Astrocyte (in vitro differentiated cells and primary cell): ENCODE measurements at places on chromosomes 13 and 19.

DNA sequence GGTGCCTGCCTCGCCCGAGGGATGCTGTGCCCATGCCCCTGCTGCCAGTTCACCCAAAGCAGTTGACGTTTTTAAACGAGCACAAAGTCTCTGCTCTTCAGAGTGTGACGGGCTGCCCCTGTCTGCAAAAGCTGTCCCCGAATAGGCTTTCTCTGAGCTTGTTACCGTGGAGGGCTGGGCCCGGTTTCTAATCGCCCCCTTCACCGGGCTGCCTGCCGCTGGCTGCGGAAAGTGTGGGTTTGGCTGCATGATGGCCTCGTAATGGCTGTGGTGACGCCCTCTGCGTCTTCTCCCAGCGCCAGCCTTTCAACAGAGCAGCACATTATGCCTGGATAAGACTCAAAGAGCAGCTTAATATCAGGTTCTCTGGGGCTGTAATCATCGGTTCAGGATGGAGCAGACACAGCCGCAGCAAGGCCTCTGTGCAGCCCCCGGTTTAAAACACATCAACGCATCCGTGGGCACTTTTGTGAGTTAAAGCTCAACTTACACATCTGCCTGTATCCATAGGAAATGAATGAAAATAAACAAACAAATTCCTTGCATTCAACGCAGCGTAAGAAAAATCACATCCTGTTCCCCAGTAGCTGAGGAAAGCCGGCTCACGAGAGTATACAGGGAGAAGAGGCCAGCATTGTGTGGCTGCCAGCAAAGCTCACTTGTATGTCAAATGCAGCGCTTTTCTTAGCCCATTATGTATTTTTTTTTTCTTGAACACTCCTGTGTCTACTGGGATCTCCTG is 166.4 kb upstream of the SOX1 start:
- H3K4me1 ChIP-seq = no peaks in the 10 kb centered on the region
- no peak for DNase-seq
- no peaks in the 10 kb centered on the region for H3K27me3 ChIP-seq
- H3K36me3 ChIP-seq = no peaks in the 10 kb centered on the region

GRCh38 chr19:49499030-49499670 is 2.9 kb downstream of the RPS11 start:
- no peaks in the 10 kb centered on the region for H3K27me3 ChIP-seq
- peaks cover 16% of the 10 kb centered on the region for H3K36me3 ChIP-seq
- DNase-seq = no peak
- H3K4me3 ChIP-seq = no peak overlapping the region
- peaks cover 19% of the 10 kb centered on the region for H3K4me1 ChIP-seq

- H3K27ac ChIP-seq = no peak overlapping the region
- no peaks in the 10 kb centered on the region for H3K27me3 ChIP-seq
- H3K36me3 ChIP-seq = no peaks in the 10 kb centered on the region
- no peaks in the 10 kb centered on the region for H3K4me1 ChIP-seq
Measured at GRCh38 chr13:83955011-83955410, 72.7 kb upstream of the SLITRK1 start.

- peaks cover 24% of the 10 kb centered on the region for H3K36me3 ChIP-seq
- peaks cover 11% of the 10 kb centered on the region for H3K4me1 ChIP-seq
- no peaks in the 10 kb centered on the region for H3K27me3 ChIP-seq
- peak within 1 kb of the TSS; percentile 51 for H3K27ac ChIP-seq
- peak; percentile 61 for DNase-seq
Measured at GRCh38 chr19:58228585-58229254, at the start of gene ZNF544. Gene ZNF544 (plus strand): TSS chr19:58228914. CDS start chr19:58244024, 15,110 bp downstream.

DNA sequence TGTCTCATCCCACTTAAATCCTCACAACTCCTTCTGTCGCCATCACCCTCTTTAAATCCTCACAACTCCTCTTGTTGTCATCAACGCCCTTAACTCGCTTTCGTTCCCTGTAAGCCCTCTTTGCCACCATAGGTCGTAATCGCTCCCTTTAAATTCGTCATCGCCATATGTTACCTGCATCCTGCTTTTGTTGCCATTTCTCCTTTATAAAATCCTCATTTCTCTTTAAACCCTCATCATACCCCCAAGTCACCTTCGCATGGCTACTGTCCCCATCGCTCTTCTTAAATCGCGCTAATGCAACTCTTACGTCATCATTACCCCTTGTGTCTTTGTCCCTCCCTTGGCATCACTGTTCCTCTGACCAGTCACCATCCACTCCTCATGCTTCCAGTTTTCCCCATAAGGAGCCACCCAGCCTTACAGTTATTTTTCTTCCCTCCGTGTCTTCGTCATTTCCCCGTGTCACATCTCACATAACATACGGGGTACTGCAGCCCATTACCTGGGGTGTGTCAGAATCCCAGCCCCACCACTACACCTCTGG is 539 bp downstream of the PLD3 start:
- H3K4me3 ChIP-seq = peak overlapping the region; percentile 88
- peak overlapping the region; percentile 72 for H3K27ac ChIP-seq
- peaks cover 8% of the 10 kb centered on the region for H3K4me1 ChIP-seq
- H3K27me3 ChIP-seq = no peaks in the 10 kb centered on the region

DNA sequence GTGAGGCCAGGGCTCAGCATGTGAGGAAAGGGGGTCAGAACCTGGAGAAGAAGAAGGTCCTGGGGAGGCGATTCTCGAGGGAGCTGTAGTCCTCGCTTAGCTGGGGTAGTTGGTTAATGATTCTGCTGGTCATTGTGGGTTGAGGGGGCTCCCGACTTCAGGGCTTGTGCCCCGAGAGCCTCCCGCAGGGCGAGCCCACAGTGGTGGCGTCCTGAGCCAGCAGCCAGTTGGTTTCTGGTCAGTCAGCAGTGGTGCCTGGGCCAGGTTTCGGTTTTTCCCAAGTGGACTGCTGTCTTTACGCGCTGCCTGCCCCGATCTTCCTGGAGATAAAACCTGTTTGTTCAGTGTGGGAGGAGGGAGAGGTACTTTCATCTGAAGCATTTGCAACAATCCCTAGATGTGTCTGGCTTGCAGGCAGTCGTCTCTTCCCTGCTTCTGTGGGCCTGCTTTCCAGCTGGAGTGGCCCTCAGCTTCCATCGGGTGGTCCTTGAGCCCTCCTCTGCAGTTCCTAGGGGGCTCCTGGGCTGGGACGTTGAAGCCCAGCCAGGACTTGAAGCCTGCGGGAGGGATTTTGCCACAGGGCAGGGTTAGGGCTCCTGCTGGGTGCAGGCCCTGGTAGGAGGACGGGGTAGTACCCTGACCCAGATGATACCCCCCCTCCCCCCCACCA is 3.2 kb downstream of the PTBP1 start:
- no peak overlapping the region for H3K27ac ChIP-seq
- H3K36me3 ChIP-seq = peaks cover 22% of the 10 kb centered on the region
- peaks cover 37% of the 10 kb centered on the region for H3K4me1 ChIP-seq
- peak; percentile 49 for DNase-seq
- peak overlapping the region; percentile 57 for H3K4me3 ChIP-seq

GRCh38 chr19:55777528-55777927 is 8.6 kb downstream of the RFPL4AL1 start:
- no peak overlapping the region for H3K27ac ChIP-seq
- H3K27me3 ChIP-seq = no peaks in the 10 kb centered on the region
- DNase-seq = no peak
- H3K4me3 ChIP-seq = no peak overlapping the region

DNA sequence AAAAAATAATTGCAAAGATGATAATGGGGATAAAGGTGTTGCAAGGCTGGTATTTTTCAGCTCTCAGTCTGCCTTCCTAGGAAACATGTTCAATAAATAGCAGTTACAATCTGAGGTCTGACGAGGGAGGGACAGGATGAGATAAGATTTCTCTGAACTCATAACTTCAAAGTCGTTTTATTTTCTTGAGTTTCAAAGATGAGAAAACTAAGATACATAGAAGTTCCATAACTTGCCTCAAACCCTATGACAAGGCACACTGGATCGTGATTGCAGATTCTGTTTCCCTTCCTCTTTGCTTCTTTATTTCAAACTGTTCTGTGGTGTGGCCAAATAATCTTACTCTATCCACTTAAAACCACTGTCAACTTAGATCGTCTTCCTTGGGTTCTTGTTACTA is 327.2 kb downstream of the GPC5 start:
- H3K4me1 ChIP-seq = no peaks in the 10 kb centered on the region
- H3K27ac ChIP-seq = no peak overlapping the region
- no peak for DNase-seq

DNA sequence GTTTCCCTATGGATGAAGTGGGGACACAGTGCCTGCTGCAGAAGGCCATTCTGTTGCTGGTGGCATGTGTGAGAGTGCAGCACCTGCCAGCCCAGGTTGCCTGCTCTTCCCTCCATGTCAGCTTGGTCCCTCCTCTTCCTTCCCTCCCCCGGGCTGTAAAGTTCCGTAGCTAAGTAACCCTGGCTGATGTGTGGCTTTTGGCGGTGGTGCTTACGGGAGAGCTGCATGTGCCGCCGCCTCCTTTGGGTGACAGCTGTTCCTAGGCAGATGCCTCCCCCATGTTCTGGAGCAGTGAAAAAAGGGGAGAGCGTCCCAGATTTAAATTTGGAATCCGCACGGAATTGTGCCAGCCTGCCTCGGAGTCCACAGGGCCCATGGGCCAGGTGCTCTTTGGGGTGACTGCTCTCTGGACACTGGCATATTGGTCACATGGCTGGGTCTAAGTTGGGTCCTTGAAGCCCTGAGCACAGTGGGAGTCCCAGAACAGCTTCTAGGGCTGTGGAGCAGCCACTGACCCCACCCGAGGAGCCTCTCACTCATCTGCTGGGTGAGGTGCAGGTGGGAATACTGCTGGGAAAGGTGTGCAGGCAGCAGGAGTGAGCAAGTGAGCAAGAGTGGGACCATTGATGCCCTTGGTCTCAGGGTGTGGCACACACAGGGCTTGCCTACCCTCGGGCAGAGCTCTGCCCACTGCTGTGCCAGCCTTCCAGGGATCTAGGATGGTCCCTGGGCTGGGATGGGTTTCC is 33.1 kb upstream of the ZNF536 start:
- no peaks in the 10 kb centered on the region for H3K27me3 ChIP-seq
- H3K4me1 ChIP-seq = no peaks in the 10 kb centered on the region
- no peak overlapping the region for H3K4me3 ChIP-seq

GRCh38 chr19:39543477-39543857 is 3.5 kb upstream of the EID2 start:
- no peak for DNase-seq
- H3K4me1 ChIP-seq = peaks cover 10% of the 10 kb centered on the region
- no peak overlapping the region for H3K4me3 ChIP-seq
- H3K27ac ChIP-seq = no peak overlapping the region
- no peaks in the 10 kb centered on the region for H3K36me3 ChIP-seq
- H3K27me3 ChIP-seq = peaks cover 3% of the 10 kb centered on the region
